ENCODE measurements at places on chromosomes 1 and 21.

- no peak for DNase-seq
Measured at GRCh38 chr1:119046785-119047438, 58.8 kb upstream of the TBX15 start.

DNA sequence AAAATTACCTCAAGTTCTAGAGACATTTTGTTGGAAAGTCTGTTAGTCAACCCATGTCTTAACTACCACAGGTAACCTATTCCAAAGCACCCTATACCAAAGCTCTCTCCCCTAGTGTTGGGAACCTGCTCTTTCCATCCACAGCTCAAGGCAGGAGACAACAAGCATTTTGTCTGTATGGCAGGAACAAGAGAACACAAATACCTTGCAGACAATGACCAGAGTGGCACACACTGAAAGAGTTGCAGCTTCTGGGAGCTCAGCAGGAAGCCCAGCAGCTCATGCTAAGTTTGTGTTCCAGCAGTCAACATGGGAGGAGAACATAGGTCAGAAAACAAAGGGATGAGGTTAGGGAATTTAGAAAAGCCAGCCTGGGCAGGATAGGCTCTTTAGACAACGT is 300.8 kb downstream of the HHIPL2 start:
- no peak for DNase-seq

DNA sequence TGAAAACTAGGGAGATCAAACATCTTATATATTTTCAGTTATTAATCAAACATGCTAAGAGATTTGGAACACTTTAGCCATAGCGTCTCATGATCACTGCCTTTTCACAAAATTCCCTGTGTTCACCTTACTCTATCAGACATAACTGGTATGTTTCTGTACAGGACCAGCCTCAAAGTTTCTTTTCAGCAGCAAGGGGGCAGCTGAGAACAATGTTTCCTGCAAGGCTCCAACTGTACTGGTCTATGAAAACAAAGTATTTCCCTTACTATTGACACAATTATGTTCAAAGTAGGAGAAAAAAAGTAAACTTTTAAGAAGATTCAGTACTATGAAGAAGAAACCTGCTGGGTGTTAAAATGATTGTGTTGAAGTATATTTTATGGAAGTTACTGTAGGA is 98.5 kb downstream of the ATF6 start:
- no peak for DNase-seq

DNA sequence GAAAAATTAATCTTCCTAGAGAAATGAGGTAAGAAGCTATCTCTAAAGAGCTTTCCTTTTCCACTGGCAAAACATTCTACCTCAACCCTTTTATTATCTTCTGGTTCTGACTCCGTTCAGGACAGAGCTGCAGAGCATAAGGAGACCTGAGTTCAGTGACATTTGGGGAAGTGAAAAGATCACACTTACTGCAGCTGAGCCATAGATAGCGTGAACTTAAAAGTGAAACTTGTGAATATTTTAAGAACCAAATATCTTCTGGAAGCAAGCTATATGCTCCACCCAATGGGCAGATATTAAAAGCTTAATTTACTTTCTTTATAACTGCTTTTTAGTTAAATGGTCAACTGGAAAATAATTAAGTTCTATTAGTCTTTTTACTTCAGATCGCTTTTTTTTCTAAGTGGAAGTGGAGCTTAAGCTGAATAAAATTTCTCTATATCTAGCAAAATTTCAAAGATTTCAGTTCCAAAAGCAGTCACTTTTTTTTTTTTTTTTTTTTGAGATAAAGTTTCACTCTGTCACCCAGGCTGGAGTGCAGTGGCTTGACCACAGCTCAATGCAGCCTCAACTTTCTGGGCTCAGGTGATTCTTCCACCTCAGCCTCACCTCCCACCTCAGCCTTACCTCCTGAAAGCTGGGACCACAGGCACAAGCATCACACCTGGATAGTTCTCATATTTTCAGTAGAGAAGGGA is 11.9 kb downstream of the PTPN22 start:
- DNase-seq: peak; percentile 43

DNA sequence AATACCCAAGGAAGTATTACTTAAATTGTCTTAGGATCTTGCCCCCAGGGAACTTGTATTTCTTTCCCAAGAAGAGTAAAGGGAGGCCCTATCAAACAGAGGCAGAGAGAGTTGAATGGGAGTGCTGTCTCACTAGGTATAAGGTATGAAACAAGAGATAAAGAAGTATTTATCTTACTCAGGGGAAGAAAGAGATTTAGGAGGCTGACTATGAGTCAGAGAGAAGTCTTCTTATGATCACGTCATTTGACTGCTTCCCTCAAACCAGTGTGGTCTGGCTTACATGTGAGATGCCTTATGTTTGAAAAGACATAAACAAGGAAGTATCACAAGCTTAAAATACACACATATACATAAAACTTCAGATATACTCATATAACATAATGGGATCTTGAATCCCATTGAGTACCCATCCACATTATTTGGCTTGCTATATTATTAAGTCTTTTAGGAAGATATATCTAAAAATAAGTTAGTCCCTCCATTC is 29.6 kb downstream of the DUSP10 start:
- no peak for DNase-seq

DNA sequence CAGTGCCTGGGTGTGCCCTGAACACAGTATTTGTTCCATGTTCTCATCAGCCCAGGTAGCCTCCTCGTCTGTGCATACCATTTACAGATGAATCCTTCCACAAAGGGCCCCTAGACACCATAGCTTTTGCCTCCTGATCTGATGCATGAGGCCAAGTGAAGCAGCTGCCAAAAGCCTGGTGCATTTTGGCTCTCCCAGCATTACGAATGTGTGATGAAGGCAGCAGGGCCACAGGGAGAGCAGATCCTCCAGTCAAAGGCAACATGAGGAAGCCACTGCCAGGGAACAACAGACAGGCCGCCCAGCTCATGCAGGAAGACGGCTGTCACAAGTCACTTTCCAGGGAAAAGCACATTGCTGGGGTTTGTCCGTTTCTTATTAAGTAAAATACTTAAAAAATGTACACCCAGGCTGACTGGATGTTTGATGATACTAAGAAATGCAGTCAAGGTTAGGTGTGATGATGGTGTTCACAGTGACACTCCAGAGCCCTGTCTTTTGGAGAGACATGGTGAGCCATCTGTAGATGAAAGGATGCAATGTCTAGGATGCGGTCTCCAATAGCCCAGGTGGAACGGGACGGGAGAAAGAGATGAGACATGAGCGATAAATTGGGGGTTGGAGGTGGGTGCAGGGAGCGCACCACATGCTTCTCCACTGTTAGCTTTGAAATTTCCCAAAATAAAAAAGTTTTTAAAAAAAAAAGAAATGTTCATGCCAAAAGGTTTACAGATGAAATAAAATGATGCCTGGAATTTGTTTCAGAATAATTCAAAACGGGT is 48.7 kb downstream of the NPHP4 start:
- DNase-seq: no peak

DNA sequence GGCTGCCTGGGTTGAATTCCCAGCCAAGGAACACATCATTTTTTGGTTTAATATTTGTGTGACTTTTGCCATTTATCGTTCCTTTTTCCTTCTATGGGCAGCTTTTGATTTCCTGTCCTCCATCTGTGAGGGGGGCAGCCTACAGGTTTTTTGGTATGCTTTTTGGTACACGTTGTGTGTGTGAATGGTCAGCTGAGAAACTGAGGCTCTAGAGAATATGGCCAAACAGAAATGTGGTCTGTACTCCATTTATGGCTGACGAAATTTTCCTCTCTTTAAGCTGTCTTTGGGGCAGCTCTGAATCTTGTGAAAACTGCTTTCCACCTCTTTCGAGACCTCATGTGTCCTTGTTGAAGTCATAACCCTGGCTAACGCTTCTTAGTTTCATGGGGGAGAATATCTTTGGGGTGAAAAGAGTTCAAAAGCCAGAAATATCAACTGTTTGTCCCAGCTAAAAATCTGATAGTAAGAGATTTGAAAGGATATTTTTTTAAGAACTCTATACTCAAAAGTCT is 26.6 kb downstream of the NRDC start:
- DNase-seq: no peak

DNA sequence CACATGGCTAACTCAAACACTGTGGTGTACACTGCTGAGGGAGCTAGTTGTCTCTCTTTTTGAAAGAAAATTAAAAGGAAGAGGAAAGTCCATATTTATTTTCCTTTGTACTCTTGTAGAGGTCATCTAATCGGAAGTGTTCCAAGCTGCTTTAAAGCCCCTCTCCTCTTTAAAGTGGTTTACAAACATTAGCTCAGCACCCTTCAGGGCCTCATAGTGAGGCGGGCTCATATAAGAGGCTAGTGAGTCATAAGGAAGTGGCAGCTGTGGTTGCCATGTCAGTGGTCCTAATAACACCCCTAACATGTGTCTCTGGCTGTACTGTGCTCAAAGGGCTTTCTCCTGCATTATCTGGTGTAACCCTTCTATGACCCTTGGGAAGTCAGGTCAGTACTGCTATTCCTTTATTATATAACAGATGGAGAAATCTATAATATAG is 104.4 kb upstream of the SERBP1 start:
- no peak for DNase-seq

DNA sequence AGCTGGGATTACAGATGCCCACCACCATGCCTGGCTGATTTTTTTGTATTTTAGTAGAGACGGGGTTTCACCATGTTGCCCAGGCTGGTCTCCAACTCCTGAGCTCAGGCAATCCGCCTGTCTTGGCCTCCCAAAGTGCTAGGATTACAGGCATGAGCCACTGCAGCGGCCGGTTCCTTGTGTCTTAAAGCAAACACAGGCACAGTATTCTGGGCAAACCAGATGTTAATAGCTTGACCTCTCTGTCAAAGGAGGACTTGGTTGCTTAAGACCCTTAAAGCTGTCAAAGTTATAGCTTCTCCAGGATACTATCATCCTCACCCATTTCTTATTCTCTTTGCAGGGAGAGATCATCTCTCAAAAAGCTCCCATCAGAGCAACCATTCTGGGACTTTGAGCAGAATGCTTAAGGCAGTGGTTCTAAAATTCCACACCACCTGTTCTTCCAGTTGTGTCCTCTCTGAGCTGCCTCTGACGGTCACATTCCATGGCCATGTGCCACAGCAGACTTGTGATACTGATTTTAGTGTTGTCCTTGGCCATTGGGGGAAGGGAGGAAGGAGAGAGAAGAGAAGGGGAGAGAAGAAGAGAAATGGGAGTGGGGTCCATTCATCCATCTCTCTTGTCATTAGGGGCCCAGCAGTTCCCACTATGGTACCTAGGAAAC is 81.8 kb downstream of the PBX1 start:
- DNase-seq: no peak

DNA sequence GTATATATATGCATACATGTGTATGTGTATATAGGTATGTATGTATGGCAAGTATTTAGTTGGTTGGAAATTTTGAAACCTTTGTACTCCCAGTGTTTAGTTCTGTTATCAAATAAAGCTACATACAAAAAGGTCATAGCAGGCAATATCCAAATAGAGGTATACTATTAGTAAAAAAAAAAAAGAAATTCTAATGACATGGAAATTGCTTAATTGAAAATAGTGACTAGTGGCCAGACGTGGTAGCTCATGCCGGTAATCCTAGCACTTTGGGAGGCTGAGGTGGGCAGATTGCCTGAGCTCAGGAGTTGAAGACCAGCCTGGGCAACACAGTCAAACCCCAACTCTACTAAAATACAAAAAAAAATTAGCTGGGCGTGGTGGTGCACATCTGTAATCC is 351.6 kb upstream of the NR5A2 start:
- DNase-seq: no peak

GRCh38 chr1:89596698-89597097 is 36.2 kb upstream of the LRRC8C start:
- no peak for DNase-seq

DNA sequence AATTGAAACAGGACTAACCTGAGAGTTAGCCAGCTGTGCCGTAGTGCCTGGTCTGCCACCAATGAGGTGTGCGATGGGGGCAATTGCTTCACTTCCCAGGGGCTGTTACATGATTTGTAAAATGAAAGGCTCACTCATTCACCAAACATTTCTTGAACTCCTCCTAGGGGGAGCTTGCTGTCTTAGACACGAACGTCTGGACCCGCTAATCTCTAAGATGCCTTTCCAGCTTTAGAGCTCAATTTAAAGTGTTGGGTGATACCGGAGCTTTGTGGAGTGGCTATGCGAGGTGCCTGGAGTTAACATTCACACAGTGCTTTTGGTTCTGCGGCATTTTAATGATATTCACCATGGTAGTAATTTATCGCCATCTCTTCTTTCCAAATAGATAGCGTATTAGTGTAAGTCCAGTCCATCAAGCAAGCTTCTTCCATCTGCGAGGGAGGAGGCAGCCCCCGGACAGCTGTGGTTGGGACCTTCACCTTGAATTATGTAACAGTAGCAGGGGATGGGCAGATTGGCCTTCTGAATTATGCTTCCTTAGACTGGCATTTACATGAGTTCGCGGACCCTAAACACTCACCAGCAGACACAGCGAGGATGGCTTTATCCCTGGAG is 179.9 kb downstream of the ADSS2 start:
- DNase-seq: no peak

- no peak for DNase-seq
Measured at GRCh38 chr1:185636848-185637247, 97.3 kb upstream of the HMCN1 start.

DNA sequence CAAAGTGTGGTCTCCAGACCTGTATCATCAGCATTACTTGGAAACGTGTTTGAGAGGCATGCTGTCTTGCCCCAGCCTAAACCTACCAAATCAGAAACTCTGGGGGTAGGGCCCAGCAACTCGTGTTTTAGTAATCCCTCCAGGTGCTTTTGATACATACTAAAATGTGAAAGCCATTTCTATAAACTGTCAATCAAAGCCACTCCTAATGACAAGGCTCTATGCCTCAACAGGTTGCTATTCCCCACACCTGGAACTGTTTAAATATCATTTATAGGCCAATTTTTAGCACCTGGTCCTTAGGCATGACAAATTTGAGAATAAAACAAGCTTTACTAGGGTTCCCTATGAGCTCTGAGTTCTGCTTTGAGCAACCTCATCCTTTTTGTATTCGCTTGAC is 158.7 kb upstream of the NR5A2 start:
- DNase-seq: no peak

- no peak for DNase-seq
Measured at GRCh38 chr1:41981796-41982195, 63.1 kb upstream of the HIVEP3 start.

DNA sequence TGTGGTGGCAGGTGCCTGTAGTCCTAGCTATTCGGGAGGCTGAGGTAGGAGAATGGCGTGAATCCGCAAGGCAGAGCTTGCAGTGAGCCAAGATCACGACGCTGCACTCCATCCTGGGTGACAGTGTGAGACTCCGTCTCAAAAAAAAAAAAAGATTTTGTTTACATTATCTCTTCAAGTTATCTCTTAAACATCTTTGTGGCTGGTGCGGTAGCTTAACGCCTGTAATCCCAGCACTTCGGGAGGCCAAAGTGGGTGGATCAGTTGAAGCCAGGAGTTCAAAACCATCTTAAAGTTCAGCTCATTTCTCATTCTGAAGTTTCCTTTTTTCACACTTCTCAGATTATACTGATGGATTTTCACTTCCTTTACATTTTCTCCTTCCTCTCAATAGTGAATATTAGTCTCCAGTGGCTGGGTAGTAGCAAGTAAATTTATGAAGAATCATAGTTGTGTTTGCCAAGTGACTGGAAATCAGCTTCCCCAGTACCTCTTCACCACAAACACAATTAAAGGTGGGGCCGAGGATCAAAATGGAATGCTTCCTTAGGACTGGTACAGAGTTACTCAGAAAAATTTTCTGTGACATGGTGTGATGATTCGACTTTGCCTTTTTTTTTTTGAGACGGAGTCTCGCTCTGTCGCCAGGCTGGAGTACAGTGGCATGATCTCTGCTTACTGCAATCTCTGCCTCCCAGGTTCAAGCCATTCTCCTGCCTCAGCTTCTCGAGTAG is 13.8 kb downstream of the PIP5K1A start:
- no peak for DNase-seq

GRCh38 chr1:210291786-210292230 is 36.9 kb upstream of the HHAT start:
- DNase-seq: no peak
